ENCODE measurements at places on chromosomes 6 and 20. TPM values are rescaled to one million over a fixed set of nuclear protein-coding genes. Genes with fewer than 3 reads are reported as not detected.

DNA sequence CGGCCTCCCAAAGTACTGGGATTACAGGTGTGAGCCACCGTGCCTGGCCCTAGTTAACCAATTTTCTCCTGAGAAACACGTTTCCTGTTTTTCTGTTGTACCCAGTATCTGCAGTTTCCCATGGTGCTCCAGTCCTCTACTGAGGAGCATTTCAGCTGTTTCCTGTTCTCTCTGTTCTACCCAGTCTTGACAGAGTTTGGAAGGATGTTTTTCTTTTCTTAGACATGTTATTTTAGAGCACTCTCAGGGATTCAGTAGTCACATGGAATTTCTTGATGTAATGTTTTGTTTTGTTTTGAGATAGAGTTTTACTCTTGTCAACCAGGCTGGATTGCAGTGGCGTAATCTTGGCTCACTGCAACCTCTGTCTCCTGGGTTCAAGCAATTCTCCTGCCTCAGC, 129.8 kb upstream of the TIAM2 start:
- DNase-seq, result no peak
- H3K4me1 ChIP-seq, result no peaks in the 10 kb centered on the region
- no peak overlapping the region for H3K4me3 ChIP-seq
- H3K27me3 ChIP-seq, result no peaks in the 10 kb centered on the region
- no peak overlapping the region for H3K27ac ChIP-seq
- peaks cover 2% of the 10 kb centered on the region for H3K36me3 ChIP-seq

GRCh38 chr6:118467181-118467580, 80.9 kb upstream of the PLN start:
- H3K36me3 ChIP-seq, result no peaks in the 10 kb centered on the region
- no peak overlapping the region for H3K4me3 ChIP-seq
- H3K4me1 ChIP-seq, result no peaks in the 10 kb centered on the region
- no peak for DNase-seq

DNA sequence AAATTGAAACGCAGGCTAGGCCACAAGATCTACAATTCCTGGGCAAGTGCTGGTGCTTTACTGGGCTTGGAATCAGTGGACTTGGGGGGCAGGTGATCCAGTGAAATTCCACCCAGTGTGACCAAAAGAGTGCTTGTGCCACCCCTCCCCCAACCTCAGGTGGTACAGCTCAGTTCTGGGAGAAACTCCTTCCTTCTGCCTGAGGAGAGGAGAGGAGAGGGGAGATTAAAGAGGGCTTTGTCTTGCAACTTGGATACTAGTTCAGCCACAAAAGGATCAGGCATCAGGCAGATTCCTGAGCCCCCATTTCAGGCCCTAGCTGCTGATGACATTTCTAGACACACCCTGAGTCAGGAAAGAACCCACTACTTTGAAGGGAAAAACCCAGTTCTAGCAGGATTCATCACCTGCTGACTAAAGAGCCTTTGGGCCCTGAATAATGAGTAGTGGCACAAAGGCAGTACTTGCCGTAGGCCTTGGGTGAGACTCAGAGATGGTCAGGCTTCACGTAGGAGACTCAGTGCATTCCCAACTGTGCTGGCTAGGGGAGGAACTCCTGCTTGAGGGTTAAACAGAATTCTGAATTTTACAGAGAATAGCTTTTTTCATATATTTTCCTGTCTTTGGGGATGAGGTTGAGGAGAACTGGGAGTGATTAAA, 446.7 kb downstream of the BMP2 start:
- H3K36me3 ChIP-seq, result no peaks in the 10 kb centered on the region
- peaks cover 8% of the 10 kb centered on the region for H3K4me1 ChIP-seq
- no peaks in the 10 kb centered on the region for H3K27me3 ChIP-seq
- H3K4me3 ChIP-seq, result no peak overlapping the region
- H3K27ac ChIP-seq, result no peak overlapping the region
- DNase-seq, result peak; percentile 50

GRCh38 chr6:124683507-124683906, 278.7 kb upstream of the RNF217 start:
- no peak overlapping the region for H3K27ac ChIP-seq

- no peak overlapping the region for H3K27ac ChIP-seq
- no peaks in the 10 kb centered on the region for H3K36me3 ChIP-seq
- no peak for DNase-seq
- H3K4me3 ChIP-seq, result no peak overlapping the region
Observed at GRCh38 chr20:38873050-38873581, 53.1 kb upstream of the FAM83D start.

Gene PNLDC1
- not detected for total RNA-seq

Gene STMND1
- total RNA-seq, result not detected
